Activated naive CD8-positive, alpha-beta T cell treated with anti-CD3 and anti-CD28 coated beads, Interleukin-2, amount 10 ng/mL, durations not matched to agents 7 days and 5 days (primary cell): ENCODE measurements at places on chromosomes 13 and 19. TPM values are rescaled to one million over a fixed set of nuclear protein-coding genes. Genes with fewer than 3 reads are reported as not detected.
A peak's percentile ranks its signal among the peaks of the same experiment; 100 is the strongest.

DNA sequence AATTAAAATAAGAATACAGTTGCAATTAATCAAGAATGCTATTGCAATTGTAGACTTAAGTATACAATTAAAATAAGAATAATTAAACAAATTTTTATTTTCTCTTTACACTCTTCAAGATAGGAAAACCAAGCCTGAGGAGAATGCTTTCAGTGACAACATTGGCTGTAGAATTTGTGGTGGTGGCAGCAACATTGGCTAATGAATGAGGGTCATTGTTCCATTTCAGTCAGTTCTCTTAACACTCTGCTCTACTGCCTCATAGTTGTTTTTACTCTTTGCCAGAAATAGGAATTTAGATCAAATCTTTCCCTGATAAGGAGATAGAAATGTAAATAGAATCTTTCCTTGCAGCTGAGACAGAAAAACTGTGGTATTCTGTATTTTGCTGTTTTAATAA, 391.6 kb downstream of the PCDH20 start:
- DNase-seq, result no peak

DNA sequence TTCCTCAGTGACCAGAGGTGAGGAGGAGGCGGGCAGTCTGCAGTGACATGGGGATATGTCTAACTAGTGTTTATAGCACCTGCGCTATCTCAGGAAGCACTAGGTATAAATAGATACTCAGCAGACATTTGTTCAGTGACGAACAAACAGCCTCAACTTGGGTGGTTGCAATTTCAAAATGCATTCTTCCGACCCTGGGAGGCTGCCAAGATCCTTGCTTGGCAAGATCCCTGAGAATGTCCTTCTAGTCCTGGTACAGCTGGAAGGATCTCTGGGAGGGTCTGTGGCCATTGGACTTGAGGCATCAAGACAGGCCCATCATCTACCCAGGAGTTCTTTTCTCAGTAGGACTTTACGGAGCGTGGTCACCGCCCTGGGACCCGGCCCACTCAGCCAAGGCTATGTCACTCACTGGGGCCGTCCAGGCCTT, 299.5 kb downstream of the ZNF536 start:
- DNase-seq, result no peak

DNA sequence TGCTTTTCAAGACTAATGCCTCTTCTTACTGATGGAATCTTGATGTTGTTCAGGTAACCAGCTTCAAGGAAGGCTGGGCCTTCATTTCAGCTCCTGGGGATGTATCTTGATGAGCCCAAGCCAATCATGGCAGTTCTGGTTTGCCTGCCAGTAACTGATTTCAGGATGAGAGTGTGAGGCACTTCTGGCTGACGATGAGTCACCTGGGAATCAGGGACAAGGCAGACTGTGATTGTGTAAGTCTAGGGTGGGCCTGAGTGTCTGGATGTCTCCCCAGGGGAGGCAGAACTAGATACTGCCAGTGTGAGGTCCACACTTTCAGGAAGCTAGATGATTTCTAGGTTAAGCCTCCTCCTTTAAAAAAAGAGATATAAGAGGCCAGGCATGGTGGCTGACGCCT, 77.3 kb upstream of the KL start:
- DNase-seq, result no peak

GRCh38 chr19:8324186-8325050, 3.1 kb downstream of the RPS28 start:
- no peak for DNase-seq

- no peak for DNase-seq
Measured at GRCh38 chr19:55563261-55563690, 17.4 kb downstream of the ZNF579 start.

DNA sequence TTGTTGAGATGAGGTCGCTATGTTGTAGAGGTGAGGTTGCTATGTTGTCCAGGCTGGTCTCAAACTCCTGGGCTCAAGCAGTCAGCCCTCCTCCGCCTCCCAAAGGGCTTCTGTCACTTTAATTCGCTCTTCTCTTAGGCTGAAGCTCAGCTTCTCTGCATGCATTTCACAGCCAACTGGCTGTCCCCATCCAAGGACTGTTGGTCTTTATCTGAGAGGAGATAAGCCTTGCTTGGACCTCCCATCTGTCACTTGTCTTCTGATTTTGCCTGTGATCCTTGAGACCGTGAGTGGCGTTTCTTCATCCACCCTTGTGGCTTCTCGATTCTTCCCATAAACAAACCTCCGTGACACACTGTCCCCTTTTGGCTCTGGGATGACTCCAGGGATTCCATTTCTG, 24.4 kb downstream of the CERS1 start:
- no peak for DNase-seq

DNA sequence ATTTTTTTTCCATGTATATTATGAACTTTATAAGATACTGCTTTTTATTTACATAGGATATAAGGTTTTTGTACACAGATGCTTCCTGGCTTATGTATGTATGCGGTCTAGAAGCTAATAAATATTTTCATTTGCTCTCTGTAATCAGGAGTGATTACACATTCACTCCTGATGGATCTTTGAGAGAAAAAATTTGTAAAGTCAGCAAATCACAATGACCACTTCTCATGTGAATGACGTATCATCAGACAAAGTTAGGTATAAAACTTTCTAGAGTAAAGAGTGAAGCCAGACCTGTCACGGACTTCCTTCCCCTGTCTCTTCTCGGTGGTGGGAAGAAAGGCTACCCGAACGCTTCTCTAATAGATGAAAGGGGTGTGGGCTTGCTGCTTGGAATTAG, 31.1 kb downstream of the DPY19L3 start:
- no peak for DNase-seq

- DNase-seq, result no peak
Measured at GRCh38 chr13:45943120-45943519, 91.6 kb upstream of the SIAH3 start.

DNA sequence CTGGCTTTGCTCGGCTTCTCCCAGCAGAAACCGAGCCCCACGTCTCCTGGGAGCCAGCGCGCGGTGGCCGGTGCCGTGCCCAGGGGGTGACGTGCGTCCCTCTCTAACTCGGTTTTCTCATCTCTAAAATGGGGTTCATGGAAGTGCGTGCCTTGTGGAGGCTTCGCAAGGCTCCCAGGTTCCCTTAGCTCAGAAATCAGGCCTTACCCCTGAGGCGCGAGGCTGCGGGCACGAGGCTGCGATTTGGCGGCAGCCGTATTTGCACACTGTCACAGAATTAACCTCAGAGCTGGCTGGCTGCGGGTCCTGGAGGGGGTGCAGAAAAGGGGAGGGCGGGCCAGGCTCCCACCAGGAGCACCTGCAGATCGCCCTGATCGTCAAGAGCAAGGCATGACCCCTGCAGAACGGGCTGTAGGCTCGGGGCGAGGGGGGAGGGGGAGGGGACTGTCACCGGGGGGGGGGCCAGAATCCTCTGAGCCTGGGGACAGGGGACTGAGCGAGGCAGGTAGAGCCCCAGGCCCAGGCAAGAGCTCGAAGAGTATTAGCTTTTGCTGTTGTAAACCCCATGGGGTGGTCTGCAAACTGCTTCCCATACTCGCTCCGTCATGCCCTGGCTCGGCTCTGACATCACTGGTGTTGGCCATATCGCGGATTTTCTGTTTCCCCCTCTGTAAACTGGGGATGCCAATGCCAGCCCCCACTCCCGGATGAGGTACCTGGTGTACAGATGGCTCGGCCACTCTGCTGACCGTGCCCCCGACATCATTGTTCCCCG, 62.2 kb downstream of the CCNE1 start:
- no peak for DNase-seq

- DNase-seq, result no peak
Measured at GRCh38 chr13:82356667-82357410, 1525.4 kb downstream of the SLITRK1 start.

- DNase-seq, result no peak
Measured at GRCh38 chr13:98912846-98913245, 65.0 kb downstream of the DOCK9 start.

GRCh38 chr19:19461671-19462622, 53.4 kb downstream of the TSSK6 start:
- DNase-seq, result peak; percentile 71

GRCh38 chr13:39521701-39522100, 81.3 kb downstream of the LHFPL6 start:
- no peak for DNase-seq

- DNase-seq, result no peak
Measured at GRCh38 chr19:17322854-17323253, 11.8 kb downstream of the ANO8 start.

DNA sequence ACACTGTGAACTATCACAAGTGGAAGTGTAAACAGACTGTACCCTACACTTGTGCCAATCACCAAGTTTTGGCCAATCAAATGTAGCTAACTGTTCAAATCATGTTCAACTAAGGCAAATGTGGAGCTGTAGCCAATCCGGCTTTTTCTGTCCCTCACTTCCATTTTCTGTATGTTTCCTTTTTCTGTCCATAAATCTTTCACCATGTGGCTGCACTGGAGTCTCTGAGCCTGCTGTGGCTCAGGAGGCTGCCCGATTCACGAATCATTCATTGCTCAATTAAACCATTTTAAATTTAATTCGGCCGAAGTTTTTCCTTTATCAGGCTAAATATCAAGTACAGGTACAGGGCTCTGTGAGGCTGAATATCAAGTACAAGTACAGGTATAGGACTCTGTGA, 216.5 kb downstream of the RFC3 start:
- DNase-seq, result no peak

GRCh38 chr19:27935669-27936068, 1277.3 kb downstream of the UQCRFS1 start:
- DNase-seq, result no peak

GRCh38 chr13:30618186-30618929, 638 bp downstream of the USPL1 start:
- peak; percentile 52 for DNase-seq

DNA sequence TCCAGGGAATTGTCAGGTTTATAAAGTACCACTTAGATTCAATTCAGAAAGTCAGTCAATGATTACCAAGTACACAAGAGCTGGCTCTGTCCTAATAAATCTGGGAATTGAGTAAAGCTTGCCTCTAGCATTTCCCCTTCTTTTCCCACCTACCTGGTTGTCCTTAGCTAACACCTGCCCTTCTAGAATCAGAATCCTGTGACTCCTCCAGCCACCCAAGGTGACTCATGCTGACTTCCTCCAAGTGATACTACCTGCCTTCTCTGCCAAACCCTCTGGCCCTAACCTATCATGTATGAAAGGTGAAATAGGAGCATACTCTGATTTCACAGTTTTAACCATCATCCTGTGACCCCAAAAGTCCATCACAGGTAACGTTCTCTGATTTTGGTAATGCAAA, 151.2 kb downstream of the DIAPH3 start:
- no peak for DNase-seq

DNA sequence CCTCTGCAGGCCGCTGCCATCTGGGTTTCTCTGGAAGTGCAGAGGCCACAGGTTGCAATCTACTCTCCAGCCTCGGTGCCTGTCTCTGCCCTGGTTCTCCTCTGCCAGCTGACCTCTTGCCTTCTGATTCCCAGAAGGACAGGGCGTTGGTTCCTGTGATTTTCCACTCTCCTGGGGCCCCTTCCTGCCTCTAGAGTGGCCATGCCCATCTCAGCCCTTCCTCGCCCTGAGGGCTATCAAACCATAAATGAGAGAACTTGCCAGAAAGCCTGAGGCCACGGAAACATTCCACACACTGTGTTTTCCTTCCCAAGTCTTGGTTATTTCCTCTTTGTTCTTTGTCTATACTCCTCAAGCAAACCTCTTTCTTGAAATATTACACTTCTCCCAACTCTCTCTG, 146.2 kb downstream of the SHISA2 start:
- no peak for DNase-seq

GRCh38 chr19:46471116-46471733, at the start of gene PNMA8A:
PNMA8A (minus strand) TSS chr19:46471563; CDS start chr19:46471035, 528 bp downstream.
- peak; percentile 53 for DNase-seq

GRCh38 chr19:18769989-18770528, 21.0 kb downstream of the COMP start:
- DNase-seq, result no peak

DNA sequence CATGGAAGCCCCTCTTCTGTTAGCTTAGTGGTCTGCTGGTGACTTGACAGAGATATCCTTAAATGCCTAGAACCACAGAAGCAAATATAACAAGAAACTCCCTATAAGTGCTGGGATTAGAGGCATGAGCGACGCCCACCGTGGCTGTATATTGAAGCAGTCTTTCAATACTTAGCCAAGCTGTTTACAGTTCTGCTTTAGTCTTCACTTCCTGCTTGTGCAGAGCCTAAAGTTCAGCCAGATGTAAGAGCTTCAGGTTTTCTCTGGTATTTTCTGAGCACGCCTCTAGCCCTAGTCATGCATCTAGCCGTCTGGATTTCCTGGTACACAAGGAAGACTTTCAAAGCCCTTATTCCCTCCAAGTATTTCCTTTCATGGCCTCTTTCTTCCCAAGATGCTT, 28.5 kb downstream of the TRPM4 start:
- DNase-seq, result no peak

DNA sequence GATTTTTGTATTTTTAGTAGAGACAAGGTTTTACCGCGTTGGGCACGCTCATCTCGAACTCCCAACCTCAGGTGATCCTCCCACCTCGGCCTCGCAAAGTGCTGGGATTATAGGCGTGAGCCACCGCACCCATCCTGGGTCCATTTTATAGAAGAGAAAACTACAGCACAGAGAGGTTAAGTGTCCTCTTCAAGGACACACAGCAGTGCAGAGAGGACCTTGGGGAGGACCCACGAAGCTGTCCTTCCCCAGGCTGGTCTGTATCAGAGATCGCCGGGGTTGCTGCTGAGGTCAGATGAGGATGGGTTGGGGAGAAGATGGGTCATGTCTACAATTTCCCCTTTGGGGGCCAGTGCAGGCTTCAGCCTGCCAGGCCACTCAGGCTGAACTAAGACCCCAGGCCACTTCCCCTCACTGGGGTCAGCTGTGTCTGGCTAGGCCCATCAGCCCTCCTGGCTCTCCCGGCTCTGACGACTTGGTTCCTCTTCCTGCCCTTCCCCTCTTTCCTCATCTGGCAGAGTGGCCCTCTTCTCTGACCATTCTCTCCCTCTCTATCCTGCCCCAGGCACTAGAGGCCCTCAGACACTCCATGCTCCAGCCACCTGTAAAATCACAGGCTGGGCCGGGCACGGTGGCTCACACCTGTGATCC, 9.6 kb downstream of the MYO1F start:
- no peak for DNase-seq

NAPSA gene
- 5.4 TPM for total RNA-seq

OSCAR gene
- total RNA-seq, result 0.96 TPM

CLDN10 gene
- total RNA-seq, result not detected

SIGLEC12 gene
- 3.7 TPM for total RNA-seq

MISP3 gene
- total RNA-seq, result 1.6 TPM

ZNF208 gene
- 2.6 TPM for total RNA-seq

MBD3L2 gene
- total RNA-seq, result not detected

ZNF799 gene
- 7.9 TPM for total RNA-seq

ZNF709 gene
- total RNA-seq, result 4.9 TPM

ATXN8OS gene
- total RNA-seq, result not detected

FGF9 gene
- total RNA-seq, result 2.6 TPM

ERICH6B gene
- total RNA-seq, result not detected

GFY gene
- total RNA-seq, result not detected
